ENCODE measurements at places on chromosomes 6 and 20.

- H3K4me1 ChIP-seq: no peaks in the 10 kb centered on the region
- no peaks in the 10 kb centered on the region for H3K36me3 ChIP-seq
- H3K27ac ChIP-seq: peak overlapping the region; percentile 68
- H3K4me3 ChIP-seq: no peak overlapping the region
Measured at GRCh38 chr6:27280540-27281000, 31.5 kb downstream of the POM121L2 start.

DNA sequence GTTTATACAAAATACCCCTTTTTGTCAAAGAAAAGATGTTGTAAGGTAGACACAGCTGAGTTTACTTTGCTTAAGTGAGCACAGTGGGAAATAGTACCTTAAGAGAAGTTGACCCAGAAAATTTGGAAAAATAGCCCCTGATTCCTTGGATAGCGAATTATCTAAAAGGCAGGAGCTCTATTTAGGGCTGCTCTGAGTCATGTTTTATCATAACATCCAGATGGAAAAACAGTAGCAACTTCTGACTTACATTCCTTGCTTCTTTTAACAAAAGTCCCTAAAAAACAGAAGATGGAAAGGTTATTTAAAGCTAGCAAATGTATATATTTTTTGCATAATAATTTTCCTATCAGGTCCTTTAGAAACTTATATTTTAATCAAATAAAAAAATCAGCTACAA, 59.0 kb downstream of the THEMIS start:
- no peak for DNase-seq
- peaks cover 7% of the 10 kb centered on the region for H3K36me3 ChIP-seq
- H3K27me3 ChIP-seq: no peaks in the 10 kb centered on the region
- no peak overlapping the region for H3K27ac ChIP-seq
- H3K4me1 ChIP-seq: peaks cover 27% of the 10 kb centered on the region
- no peak overlapping the region for H3K4me3 ChIP-seq

- H3K4me1 ChIP-seq: no peaks in the 10 kb centered on the region
- peaks cover 74% of the 10 kb centered on the region for H3K27me3 ChIP-seq
- peaks cover 2% of the 10 kb centered on the region for H3K36me3 ChIP-seq
- H3K27ac ChIP-seq: peak overlapping the region; percentile 1
- no peak for DNase-seq
Measured at GRCh38 chr6:28807682-28808280, 116.0 kb downstream of the TRIM27 start.

DNA sequence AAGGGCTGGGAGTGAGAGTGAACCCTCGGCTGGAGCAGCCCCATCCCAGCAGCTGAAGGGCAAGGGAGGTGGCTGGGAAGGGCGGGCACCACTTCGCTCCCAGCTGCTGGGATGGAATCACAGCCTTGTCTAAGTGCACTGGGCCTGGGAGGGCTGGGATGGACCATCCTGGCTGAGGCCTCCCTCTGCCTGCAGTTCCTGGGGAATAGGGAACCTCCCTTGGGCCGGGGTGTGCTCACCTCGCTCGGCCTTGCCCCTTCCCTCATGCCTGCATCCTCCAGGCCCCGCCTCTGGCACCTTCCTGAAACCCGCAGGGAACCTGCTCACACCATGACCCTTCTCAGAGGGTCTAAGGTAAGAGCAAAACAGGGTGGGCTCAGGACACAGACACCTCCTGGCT, 53.7 kb downstream of the SMOC2 start:
- no peak overlapping the region for H3K27ac ChIP-seq
- no peak for DNase-seq
- no peaks in the 10 kb centered on the region for H3K36me3 ChIP-seq
- no peak overlapping the region for H3K4me3 ChIP-seq

DNA sequence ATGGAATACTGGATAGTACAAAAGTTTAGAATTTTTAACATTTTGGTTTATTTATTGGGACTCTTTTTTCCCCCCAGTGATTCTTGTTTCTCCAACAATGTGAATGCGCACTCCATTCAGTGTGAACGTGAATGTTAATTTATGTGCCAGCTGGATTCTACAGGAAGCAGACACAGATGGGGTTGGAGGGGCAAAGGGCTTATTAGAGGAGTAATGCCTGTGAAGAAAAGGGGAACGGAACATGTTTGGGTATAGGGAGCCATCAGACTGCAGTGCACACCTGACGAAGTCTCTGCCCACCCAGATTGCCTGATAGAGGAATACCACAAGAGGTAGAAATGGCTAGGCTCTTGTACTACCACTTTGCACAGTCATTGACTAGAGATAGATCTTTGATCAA, 48.2 kb downstream of the PTPRA start:
- no peak overlapping the region for H3K4me3 ChIP-seq
- DNase-seq: no peak
- H3K36me3 ChIP-seq: peaks cover 8% of the 10 kb centered on the region
- no peak overlapping the region for H3K27ac ChIP-seq

GRCh38 chr6:85245004-85245403, 204.9 kb upstream of the NT5E start:
- no peak for DNase-seq
- no peak overlapping the region for H3K4me3 ChIP-seq
- H3K27ac ChIP-seq: no peak overlapping the region

DNA sequence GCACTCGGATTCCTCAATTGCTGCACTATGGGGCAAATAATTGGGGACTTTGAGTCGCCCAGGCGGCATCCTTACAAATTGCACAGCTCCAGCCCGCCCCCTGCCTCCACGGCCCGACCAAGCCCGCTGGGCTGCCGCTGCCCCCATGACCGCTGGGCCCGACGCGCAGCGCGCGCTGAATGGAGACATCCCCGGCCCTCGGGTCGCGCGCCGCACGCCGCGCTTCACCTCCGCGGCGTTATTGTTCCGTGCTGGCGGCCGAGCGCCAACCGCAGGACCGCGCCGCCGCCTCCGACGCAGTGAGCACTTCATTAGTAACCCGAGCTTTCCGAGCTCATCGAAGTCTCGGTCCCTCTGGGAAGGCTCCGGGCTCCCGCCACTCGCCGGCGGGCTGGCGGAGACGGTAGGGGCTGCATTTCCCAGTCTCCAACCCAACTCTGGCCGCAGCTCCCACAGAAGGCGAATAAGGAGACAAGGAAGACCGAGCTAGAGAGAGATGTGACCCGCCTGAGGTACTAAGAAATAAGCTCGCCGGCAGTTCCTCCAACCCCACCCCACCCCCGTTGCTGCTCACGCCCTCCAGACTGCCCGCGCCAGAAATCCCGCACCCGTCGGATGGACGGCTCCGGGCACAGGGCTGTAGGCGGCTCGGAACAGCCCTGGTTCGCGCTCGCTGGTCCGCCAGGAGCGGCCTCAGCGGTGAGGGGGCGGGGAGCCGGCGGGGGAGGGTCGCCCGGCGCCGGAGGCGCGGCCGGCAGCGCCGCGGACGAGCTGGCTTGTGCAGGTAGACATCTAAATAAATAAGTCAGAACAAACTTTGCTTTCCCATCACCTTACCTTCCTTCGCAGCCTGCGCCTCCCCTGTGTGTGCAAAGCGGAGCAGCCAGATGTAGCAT, 703 bp downstream of the EPHA7 start:
- no peak overlapping the region for H3K27ac ChIP-seq
- peaks cover 44% of the 10 kb centered on the region for H3K27me3 ChIP-seq
- H3K4me1 ChIP-seq: peaks cover 2% of the 10 kb centered on the region
- peaks cover 3% of the 10 kb centered on the region for H3K36me3 ChIP-seq

DNA sequence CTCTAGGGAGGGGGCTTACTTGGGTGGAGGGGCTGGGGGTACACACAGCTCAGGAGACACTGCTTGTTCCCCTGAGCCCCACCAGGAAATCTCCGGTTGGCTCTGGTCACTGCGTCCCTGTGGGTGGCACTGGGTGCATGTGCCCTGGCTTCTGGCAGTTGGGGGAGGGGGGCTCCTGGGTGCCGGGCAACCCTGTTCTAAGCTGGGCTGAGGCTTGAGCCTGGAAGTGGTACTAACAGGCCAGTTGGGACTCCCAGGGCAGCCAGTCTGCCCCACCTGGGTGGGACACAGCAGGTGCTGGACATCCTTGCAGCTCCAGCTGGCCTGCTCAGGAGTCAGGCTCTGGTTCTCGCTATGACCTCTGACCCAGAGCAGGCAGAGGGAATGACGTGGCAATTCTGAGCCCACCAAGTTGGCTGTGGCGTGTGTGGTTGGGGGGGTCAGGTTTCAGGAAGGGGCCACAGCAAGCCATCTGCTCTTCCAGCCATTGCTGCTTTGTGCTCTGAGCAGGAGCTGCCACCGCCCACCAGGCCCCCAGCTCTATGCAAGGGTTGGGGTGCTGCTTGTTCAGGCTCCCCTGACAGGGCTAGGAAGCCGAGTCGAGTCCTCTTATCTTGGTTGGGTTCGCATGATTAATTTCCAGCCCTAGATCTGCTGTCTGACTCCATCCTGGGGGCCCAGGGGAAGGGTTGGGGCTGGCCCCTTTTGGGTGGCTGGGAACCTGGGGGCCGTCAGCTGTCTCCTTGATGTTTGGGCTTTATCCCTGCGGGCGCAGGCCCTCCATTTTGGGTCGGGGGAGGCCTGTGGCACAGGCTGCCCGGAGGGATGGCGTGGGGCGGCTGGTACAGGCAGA, 590 bp downstream of the C20orf204 start:
- H3K4me1 ChIP-seq: peaks cover 34% of the 10 kb centered on the region
- no peaks in the 10 kb centered on the region for H3K36me3 ChIP-seq
- peak overlapping the region; percentile 91 for H3K27ac ChIP-seq
- H3K4me3 ChIP-seq: peak overlapping the region; percentile 84

GRCh38 chr6:151322570-151322969, 68.8 kb downstream of the ZBTB2 start:
- no peak overlapping the region for H3K27ac ChIP-seq
- DNase-seq: no peak
- peaks cover 6% of the 10 kb centered on the region for H3K36me3 ChIP-seq
- peaks cover 19% of the 10 kb centered on the region for H3K4me1 ChIP-seq

DNA sequence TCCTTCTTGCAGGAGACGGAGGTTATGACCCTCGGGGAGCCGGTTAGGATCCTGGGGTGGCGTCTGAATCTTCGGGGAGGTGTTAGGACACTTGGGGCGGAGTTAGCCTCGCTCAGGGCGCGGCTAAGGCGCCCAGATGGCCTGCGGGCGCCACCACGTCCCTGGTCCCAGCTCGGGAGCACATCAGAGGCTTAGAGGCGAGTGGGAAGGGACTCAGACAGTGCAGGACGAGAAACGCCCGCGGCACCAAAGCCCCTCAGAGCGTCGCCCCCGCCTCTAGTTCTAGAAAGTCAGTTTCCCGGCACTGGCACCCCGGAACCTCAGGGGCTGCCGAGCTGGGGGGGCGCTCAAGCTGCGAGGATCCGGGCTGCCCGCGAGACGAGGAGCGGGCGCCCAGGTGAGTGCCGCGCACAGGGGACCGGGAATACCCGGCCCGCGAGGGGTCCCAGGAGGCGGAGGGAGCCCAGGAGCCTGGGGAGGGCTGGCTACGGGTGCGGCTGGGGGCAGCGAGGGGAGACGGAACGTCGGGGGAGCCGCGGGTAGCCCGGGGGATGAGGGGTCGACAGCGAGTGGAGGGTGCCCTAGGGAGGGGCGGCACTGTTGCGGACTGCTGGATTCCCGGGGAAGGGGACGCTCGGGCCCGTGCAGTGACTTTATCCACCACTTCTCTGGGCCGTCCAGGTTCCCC, at the start of gene HCK:
TSS of gene HCK (plus strand) at position 153 of the 688 bp plus-strand sequence.
- no peak for DNase-seq
- H3K4me3 ChIP-seq: peak within 1 kb of the TSS; percentile 82
- H3K27ac ChIP-seq: peak within 1 kb of the TSS; percentile 73

Data from T-helper 17 cell (primary cell).